ENCODE measurements at places on chromosomes 2 and 18.

- DNase-seq = no peak
Measured at GRCh38 chr2:81396417-81397019, 1092.0 kb upstream of the LRRTM1 start.

GRCh38 chr2:196239622-196240587, 68.5 kb upstream of the STK17B start:
- peak; percentile 68 for DNase-seq

GRCh38 chr2:3130444-3130843, 247.2 kb downstream of the EIPR1 start:
- no peak for DNase-seq

DNA sequence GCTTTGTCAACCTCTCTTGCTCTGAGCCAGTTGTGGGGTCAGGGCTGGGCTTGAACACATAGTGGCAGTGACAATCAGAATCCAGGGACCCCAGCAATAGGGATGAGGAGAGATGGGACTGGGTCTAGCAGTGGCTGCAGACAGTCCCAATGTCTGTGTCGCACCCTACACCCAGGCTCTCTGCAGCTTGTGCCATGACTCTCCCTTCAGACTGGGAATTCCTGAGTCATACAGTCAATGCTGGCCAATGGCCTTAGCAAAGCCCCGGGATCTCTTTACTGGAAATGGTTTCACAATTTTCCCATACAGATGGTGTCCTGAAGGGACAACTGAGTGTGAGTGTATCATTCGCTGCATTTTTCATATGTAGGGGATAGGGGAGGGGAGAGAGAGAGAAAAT, 74.2 kb upstream of the CELF4 start:
- no peak for DNase-seq

GRCh38 chr2:105754011-105754410, 9.3 kb downstream of the NCK2 start:
- no peak for DNase-seq

GRCh38 chr2:122885436-122885835, 1130.0 kb downstream of the TSN start:
- no peak for DNase-seq

DNA sequence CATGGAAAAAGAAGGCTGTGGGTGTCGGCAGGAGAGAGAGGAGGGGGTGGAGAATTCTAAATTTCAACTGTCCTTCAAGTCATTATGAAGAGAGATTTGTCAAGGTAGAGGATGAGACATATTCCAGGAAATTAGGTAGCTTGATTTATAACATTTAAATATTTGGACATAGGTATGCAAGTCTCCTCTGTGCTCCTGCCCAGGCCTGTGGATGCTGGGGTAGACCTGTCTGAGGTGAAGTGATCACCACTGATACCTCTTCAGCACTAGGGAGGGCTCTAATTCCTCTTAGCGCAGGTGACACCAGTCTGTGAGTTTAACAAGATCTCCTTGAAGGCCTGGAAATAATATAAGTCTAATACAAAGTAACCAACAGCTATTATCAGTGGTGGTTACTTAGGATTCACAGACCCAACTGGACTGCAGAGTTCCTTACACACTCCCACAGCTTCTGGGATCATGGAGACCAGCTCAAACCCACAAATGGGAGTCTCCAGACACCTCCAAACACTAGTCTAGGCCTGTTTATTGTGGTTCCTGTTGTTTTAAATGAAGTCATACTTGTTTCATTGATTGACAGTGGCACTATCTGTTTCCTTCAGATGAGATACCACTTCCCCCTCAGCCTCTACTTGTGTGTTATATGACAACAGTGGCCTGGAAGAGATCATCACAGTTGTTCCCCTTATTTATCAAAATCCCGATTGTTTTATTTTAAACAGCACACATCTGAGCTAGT, 104.1 kb upstream of the ITPRID2 start:
- DNase-seq = no peak

Measured in stimulated activated CD8-positive, alpha-beta memory T cell treated with anti-CD3 and anti-CD28 coated beads, Interleukin-4, amount 100 ng/mL, for 4 hours (primary cell).